ENCODE measurements at places on chromosomes 1 and 21. TPM values are rescaled to one million over a fixed set of nuclear protein-coding genes. Genes with fewer than 3 reads are reported as not detected.

- DNase-seq: no peak
- H3K36me3 ChIP-seq: no peaks in the 10 kb centered on the region
- H3K27me3 ChIP-seq: no peaks in the 10 kb centered on the region
- no peaks in the 10 kb centered on the region for H3K4me1 ChIP-seq
- no peak overlapping the region for H3K4me3 ChIP-seq
Measured at GRCh38 chr21:40481764-40482163, 365.2 kb downstream of the DSCAM start.

GRCh38 chr1:93740157-93740556 lies 58.5 kb upstream of the BCAR3 start:
- no peak for DNase-seq
- H3K27ac ChIP-seq: no peak overlapping the region
- peaks cover 23% of the 10 kb centered on the region for H3K4me1 ChIP-seq
- no peaks in the 10 kb centered on the region for H3K27me3 ChIP-seq
- no peak overlapping the region for H3K4me3 ChIP-seq

Gene FOXO6
- 0.99 TPM for total RNA-seq

DNA sequence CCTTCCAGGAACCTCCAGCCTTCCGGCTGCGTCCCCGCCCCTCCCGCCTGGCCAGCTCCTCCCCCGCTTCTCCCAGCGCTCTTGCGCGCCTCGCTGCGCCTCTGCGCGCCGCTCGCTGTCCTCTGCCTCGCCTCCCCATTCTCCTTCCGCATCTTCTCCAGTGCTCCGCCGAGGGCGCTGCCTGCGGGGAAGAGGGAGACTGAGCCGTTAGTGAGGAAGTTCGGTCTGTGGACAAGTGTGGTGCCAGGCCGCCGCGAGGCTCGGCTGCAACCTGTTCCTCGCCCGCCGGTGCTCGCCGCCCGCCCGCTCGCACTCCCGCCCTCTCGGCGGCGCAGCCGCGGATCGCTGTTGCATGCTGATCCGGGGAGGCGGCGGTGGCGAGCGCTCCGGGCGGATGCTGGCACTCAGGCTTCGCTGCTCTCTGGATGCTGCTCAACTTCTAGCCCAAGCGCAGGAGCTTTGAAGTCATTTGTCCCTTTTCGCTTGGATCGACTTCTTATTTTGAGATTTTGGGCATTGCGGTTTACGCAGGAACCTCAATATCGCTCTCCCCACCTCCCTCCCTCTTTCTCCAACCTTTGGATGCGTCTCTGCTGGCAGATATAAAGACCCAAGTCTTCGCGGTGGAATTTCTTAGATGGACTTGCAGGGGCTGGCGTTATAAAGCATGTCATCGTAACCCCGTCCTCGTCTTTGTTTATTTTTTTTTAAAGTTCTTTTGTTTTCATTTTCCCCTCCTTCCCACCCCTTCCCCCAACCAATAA lies 614 bp upstream of the CACNA1E start:
- H3K4me1 ChIP-seq: peaks cover 8% of the 10 kb centered on the region
- H3K4me3 ChIP-seq: peak overlapping the region; percentile 51
- H3K27me3 ChIP-seq: peaks cover 63% of the 10 kb centered on the region
- H3K27ac ChIP-seq: no peak overlapping the region
- no peaks in the 10 kb centered on the region for H3K36me3 ChIP-seq

Gene B3GALT5
- not detected for total RNA-seq

Data from osteocyte (in vitro differentiated cells).